ENCODE measurements at places on chromosomes 1 and 21.

GRCh38 chr21:42409366-42409765, 5.7 kb downstream of the UBASH3A start:
- DNase-seq, result no peak

- no peak for DNase-seq
Measured at GRCh38 chr21:21373969-21374368, 375.8 kb downstream of the NCAM2 start.

GRCh38 chr21:14947613-14948160, 117.1 kb downstream of the NRIP1 start:
- no peak for DNase-seq

- DNase-seq, result no peak
Measured at GRCh38 chr1:171845998-171846397, 4.7 kb downstream of the DNM3 start.

GRCh38 chr1:67100833-67101232, 33.9 kb downstream of the C1orf141 start:
- DNase-seq, result no peak

- no peak for DNase-seq
Measured at GRCh38 chr1:44049839-44050238, 18.6 kb upstream of the SLC6A9 start.

DNA sequence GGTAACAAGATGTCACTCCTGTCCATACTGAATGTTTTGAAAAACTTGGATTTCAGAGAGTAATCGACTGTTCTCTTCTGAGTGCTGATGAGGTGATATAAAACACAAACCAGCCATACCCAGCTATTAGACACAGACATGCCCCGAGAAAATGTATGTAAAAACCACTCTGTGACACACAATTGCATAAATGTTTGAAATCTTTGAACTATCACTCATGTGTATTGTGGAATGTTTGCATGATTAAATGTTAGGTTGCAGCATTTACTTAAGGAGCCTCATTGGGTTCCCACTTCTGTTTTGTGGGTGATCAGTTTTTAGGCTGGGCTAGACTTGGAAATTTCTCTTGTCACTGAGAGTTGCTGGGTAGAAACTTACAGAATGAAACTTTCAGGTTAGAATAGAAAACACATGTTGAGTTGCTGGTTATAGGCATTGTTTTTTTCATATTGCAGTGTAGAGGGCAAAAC, 270.4 kb upstream of the B3GALT2 start:
- no peak for DNase-seq

DNA sequence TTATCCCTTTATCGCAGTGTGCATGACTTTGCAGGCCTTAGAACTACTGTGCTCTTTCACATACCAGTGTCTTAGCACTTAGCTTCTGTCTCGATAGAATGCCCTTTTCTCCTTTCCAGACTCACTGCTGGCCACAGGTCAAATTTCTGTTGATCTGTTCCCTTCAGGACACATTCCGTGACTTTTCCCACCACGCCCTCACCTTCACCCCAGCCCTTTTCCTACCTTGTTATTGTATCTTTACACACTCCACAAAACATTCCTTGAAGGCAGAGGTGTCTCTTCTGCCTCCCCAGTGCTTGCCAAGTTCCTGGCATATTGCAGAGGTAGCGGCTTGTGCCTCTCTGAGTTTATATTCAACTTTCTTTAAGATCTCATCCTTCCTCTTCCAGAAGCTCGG, 3.7 kb upstream of the IGSF9 start:
- DNase-seq, result no peak

DNA sequence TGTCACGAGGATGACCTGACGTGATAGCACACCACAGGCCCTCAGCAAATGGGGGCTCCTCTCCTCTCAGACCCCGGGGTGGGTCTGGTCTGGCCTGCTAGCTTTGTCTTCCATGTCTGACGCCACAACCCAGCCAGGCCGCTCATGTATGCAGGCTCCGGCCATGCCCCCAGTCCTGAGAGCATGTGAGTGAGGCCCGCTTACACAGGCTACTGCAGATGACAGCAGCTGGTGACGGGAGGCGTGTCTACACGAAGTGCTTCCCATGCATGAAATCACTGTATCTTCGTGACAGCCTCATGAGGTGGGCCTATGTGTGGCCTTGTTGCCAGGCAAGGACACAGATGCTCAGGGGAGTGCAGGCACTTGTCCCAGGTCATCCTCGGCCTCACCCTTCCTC, 16.4 kb downstream of the WNT4 start:
- DNase-seq, result no peak

- no peak for DNase-seq
Measured at GRCh38 chr1:116947092-116947860, 37.6 kb downstream of the PTGFRN start.

GRCh38 chr1:64757213-64757612, 12.3 kb downstream of the RAVER2 start:
- DNase-seq, result no peak

- no peak for DNase-seq
Measured at GRCh38 chr1:173134029-173134428, 73.1 kb downstream of the TNFSF4 start.

DNA sequence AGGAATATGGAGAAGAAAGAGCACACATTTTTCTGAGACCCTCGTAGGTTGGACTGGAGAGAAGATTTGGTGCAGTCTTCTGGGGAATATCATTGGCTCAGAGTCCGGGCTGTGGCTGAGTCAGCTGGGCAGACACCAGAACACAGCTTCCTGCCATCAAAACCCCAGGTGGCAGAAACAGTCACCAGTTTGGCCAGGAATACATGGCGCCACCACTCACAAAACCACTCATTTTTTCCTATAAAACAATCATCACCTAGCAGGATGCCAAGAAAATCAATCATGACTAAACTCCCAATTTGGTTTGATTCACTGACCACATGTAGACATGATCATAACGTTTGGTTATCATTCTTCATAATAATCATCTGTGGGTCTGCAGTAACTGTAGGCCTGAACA, 178.1 kb upstream of the PBX1 start:
- DNase-seq, result no peak

GRCh38 chr1:169133801-169134502, 27.5 kb downstream of the ATP1B1 start:
- DNase-seq, result no peak

DNA sequence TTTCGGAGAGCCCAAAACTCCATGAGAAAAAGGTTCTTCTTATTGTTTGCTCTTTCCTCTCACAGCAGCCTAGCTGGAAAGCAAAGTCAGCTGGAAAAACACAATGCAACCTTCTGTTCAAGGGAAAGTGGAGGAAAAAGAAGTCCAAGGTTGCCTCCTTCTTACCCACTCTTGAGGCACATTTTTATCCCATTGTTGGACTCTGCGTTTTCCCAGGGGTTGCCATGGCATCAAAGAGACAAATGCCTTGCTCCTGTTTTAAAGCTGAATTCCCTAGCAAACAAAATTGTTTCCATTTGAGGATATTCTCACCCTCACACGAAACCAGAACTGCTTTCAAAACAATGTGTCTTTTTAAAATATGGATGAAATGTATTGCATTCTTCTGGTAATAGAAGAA, 45.1 kb upstream of the PALMD start:
- no peak for DNase-seq

DNA sequence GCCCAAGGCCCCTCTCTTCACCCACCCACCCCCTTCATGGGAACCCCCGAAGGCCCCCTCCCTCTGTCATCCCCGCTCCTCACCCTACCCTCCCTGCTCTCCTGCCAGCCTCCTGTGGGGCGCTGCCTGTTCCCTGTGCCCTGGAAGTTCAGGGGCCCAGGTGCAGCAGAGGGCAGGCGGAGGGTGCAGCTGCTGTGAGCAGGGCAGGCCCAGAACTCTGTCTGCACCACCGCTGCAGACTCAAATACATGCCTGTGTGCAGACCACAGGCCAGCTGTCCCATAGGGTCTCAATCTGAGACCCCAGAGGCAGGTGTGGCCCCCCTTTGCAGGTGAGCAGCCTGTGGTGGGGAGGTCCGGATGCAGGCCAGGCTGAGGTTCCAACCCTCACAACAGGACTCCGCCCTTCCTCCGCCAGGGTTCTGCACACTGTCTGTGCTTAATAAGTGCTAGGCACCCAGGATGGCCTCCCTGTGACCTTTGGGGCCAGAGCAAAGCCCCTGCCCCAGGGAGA, 62.5 kb downstream of the WNT9A start:
- no peak for DNase-seq

DNA sequence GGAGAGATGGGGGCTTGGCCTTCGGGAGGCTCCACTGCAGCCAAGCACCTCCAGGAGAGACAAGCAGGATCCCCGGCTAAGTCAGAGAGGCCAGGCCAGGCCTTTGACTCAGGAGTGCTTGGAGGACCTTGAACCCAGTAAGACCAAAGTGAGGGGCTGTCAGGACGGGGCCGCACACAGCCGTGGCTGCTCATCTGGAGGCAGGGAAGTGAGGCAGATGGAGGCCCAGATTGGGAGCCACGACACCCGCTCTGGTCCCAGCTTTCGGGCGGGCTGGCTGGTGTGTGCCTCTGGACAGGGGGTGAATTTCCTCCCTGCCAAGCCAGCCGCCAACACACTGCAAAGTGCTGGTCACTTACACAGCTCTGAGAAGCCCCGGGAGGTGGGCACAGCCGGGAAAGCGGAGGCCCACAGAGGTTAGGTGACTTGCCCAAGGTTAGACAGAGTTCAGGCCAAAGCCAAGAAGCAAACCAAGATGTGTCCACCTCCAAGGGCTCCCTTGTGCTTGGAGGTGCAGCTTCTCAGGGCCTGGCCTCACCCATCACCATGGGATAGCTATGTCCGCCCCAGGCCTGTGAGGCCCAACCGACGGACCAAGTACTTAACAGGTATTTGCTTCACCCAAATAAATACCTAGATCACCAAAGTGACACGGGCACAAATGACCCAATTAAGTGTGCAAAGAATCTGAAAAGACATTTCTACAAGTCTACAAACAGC, 58.3 kb downstream of the CHD5 start:
- DNase-seq, result no peak

GRCh38 chr21:43835861-43836260, 29.2 kb upstream of the AGPAT3 start:
- DNase-seq, result no peak

DNA sequence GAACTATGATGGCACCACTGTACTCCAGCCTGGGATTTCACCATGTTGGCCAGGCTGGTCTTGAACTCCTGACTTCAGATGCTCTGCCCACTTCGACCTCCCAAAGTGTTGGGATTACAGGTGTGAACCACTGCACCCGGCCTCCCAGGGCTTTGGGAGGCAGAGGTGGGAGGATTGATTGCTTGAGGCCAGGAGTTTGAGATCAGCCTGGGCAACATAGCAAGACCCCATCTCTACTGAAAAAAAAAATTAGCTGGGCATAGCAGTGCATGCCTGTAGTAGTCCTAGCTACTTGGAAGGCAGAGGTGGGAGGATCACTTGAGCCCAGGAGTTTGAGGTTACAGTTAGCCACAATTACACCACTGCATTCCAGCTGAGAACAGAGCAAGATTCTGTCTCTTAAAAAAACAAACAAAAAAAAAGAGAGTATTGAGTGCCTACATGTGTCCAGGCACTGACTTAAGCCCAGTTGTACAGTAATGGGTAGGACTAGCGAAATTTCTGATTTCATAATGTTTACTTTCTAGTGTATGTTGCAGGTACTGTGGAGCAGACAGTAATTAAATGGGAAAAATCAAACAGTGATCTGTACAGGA, 4.2 kb downstream of the MANEAL start:
- DNase-seq, result no peak

DNA sequence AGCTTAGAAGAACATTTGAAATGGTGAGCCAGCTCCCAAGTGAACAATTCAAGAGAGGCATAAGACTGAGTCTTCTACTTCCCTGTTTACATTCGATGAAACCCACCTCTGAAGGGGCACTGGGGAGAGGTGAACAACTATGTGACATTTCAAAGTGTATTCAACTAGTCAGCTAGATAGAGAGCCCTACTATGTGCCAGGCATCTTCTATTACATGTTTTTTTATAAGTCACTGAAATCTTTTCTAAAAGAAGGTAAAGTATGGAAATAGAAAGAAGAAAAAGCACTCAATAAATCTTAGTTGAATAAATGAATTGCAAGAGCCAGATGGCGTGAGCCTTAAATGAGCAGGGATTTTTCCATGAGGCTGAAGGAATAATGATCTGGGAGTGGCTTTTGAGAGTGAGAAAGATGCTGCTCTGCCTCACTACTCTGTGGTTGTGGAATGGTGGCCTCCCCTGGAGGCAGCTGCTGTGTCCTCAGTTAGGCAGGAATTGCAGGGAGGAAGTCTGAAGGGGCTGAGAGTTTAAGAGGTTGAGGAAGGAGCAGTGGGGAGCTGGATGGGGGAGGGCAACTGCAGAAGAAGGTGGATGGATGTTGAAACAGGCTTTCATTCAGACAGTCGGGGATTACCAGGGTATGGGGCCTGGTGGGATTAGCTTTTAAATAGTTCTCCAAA, 10.4 kb upstream of the PTPRF start:
- no peak for DNase-seq

GRCh38 chr1:247210376-247211117, 38.7 kb upstream of the ZNF124 start:
- peak; percentile 75 for DNase-seq

- no peak for DNase-seq
Measured at GRCh38 chr1:40673452-40673851, 8.0 kb upstream of the RIMS3 start.

DNA sequence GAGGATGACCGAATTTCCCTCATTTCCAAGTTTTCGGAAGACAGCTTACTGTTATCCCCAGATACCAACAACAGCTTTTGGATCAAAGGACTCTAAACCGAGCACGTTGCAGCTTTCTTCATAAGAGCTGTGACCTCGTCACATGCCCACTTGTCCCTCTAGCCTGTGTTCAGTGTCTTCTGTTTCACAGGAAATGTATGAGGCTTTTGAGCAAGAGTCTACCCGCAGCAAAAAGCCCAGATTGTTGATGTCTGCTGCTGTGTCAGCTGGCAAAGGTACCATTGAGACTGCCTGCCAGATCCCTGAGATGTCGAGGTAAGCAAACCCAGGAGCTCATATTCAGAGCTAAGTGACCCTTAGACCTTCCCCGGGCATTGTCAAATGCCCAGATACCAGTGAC, 24.1 kb downstream of the CHI3L2 start:
- DNase-seq, result no peak

- no peak for DNase-seq
Measured at GRCh38 chr1:11388617-11389016, 90.3 kb upstream of the DISP3 start.

DNA sequence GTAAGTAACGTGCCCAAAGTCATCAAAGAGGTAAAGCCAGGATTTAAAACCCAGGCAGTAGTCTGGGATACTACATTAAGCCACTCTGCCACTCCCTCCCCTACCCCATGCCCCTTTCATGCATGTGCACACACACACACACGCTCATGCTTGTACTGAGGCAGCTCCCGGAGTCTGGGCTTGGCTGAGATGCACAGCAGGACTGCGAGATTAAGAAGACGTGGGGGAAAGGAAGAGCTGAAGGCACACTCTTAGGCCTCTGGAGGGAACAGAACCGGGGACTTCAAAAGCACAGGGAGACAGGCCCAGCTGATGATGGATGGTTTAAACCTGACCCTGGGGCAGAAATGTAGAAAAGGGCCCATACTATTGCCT, 98.3 kb downstream of the GLIS1 start:
- no peak for DNase-seq

DNA sequence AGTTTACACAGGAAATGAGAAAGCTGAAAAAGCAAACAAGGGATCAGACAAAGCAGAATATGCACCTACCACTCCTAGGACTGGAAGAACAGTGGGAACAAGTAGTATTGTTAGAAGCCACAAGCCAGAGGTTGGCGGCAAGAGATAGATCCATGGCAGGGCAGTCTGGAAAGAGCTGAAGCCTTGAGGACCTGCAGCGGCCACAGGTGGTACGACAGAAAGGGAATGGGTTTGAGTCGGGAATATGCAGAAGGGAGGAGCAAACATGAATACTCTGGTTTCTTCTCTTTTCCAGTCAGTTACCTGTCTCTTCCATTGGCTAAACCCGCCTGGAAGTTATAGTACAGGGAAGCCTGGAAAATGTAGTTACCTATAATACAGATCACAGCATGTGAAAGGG, 3.9 kb upstream of the PCNX2 start:
- no peak for DNase-seq

- DNase-seq, result no peak
Measured at GRCh38 chr1:21620496-21620895, 48.7 kb downstream of the RAP1GAP start.
